ENCODE measurements at places on chromosomes 6 and 20.

DNA sequence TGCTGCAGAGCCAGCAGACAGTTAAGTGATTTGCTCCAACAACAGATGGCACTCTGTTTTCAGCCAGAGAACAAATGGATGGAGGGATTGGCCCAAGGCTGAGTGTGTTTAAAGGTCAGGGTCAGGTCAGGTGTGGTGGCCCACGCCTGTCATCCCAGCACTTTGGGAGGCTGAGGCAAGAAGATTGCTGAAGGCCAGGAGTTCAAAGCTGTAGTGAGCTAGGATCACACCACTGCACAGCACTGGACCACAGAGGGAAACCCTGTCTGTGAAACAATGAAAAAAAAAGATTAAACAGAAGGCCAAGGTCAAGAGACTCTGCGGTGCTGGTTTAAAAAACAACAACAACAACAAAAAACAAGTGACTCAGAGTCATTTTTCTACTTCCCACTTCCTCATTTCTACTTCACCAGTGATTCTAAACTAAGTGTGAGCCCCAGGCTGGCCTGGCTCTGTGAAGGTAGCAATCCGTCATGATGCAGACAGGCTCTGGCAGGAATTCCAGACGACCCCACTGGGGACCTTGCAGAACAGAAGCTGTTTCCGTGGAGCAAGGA is 42.5 kb upstream of the ARMC2 start:
- no peak for DNase-seq

- DNase-seq = no peak
Observed at GRCh38 chr6:153778216-153778615, 260.8 kb upstream of the OPRM1 start.

DNA sequence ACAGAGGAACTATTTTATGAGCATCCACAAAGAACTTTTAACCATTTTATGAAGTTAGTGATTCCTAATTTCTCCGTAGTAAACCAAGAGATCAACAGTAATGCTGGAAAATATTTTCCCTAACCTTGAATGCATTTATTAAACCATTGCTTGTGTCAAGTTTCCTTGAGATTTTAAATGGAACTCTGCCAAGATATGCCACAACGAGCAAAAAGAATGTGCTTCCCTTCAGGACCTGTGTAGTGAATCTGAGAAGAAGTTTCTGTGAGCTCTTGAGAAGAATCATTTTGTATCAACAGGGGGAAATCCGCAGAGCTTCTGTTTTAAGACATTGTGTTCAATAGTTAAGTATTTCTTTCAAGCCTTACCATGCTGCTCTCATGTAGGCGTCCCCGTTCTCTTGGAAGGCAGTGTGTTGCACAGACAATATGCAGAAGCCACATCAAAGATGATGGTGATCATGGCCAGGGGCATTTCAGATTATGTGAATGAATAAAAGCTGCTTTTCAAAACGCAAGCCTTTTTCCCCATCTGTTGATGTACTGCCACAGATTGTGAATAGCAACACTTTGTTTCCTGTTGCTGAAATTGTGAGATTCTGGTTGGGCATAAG is 439.8 kb downstream of the BMP2 start:
- DNase-seq = no peak

DNA sequence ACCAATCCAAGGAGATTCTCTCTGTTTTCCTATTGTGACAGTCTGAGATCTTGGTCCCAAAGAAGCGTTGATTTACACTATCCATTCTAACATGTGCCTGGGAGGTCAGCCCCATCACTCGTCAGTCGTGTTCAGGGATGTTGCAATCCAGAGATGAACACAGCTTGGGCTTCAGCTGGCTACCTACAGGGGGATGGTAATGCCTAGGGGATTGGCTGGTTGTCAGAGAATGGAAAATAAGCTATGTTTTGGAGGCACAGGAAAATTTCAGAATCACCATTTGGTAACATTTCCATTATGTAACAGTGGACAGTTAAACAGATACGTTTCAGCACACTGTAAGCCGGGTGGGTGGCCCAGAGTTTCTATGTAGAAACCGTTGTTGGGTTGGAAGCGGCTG is 147.1 kb upstream of the RALGAPA2 start:
- DNase-seq = no peak

- no peak for DNase-seq
Observed at GRCh38 chr6:111894951-111895350, 21.7 kb upstream of the FYN start.

- no peak for DNase-seq
Observed at GRCh38 chr6:39313526-39314272, 520 bp downstream of the KCNK17 start.

DNA sequence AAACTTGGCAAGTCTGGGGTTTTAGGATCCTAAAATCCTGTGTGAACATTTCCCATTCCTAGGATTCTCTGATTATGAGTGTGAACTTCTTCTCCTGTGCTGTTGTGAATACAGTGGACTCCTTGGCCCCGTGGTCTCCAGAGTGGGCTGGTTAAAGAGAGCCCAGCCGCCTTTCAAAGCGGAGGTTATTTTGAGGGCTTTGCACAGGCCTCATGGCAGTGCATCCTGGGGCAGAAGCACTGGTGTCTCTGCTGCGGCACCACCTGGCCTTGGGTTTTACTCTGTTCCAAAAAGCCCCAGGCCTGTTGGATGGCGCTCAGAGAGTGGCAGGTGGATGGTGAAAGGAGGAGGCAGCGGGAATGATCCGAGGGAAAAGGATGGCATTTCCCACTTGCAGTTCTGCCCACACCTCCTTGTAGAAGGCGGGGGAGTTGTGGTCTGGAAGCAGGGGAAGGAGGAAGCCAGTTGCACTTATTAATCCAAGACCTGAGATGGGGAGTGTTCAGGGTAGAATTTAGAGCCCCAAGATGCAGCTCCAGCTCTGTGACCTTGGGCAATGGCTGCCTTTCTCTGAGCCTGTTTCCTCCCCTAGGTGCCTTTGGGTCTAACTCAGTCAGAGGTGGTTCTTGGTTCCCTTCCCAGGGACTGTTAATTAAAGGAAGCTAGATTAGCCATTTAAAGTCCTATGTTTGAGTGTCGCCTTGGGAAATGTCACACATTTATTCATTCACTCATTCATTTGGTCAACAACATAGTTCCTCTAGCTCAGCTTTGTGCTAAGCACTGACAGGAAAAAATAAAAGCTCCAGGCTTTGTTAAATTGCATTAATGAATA is 22.4 kb downstream of the MMP24 start:
- DNase-seq = no peak

- DNase-seq = no peak
Observed at GRCh38 chr6:90319979-90320685, 23.5 kb upstream of the BACH2 start.

- no peak for DNase-seq
Observed at GRCh38 chr6:63640062-63640461, 4.5 kb downstream of the PHF3 start.

- DNase-seq = no peak
Observed at GRCh38 chr6:56604186-56604585, 38.5 kb downstream of the DST start.

Data from colonic mucosa (tissue), 4 donors.